T-helper 2 cell (primary cell): ENCODE measurements at places on chromosomes 2 and 18.

DNA sequence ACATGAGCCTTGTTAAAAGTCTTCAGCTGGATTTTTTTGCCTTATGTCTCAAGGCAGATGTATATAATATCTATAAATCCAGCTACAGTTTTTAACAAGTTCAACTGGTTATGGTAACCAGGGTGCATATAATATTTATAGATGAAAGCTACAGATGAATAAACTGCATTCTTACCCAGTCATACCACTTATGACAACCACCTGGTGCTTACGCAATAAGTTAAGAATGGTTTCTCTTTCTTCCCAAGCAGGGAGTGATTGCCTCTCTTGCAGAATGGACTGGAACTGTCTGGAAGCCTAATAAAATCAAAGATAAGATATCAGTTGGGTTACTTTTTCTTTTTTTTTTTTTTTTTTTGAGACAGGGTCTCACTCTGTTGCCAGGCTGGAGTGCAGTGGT is 19.6 kb downstream of the DHX57 start:
- DNase-seq: no peak

GRCh38 chr2:240206630-240207029 is 66.2 kb upstream of the OTOS start:
- no peak for DNase-seq

- DNase-seq: no peak
Measured at GRCh38 chr2:58032016-58032763, 14.4 kb upstream of the VRK2 start.

GRCh38 chr2:66555501-66556324 is 120.8 kb downstream of the MEIS1 start:
- no peak for DNase-seq

DNA sequence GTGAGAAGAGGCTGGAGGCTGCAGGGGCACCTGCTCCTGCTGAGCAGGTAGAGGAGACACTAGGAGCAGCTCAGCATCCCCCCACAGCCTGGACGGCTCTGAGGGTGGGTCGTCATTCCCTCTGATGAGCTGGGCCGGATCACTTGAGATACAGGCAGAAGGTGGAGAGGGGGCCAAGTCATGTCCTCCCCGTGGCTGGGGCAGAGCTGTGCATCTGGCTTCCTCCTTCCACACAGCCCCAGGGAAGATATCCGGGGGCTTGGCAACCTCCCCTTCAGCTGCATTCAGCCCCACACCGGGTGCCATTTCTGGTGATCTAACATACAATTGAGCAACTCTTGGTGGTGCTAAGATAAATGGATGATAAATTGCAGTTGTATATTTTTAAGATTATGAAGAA is 236.9 kb downstream of the LDLRAD4 start:
- DNase-seq: no peak

GRCh38 chr2:151840216-151841046 is 12.2 kb upstream of the ARL5A start:
- peak; percentile 11 for DNase-seq

DNA sequence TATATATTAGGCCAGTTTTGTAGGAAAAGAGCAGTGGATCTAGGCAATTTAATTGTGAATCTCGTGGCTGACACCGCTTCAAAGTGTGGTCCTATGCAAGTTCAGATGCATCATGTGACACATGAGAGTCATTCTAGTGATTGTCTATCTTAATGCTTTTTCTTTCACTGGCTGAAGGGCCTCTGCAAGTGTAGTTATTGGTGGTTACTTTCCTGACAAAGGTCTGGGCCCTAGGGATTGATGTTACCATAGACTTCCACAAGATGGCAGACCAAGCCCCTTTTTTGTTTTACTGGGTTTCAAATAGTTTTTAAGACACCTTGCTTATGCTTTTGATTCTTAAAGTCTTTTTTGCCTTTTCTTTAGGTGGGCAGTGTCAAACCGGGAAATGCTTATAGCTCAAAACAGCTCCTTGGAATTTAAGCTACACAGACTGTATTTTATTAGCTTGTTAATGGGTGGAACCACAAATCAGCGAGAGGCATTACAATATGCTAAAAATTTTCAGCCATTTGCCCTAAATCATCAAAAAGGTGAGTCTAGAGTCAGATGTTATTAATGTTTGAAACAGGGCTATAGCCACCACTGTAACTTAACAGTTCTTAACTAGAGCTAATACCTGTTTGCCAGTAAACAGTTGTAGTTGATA is 25.9 kb downstream of the CD8A start:
- peak; percentile 60 for DNase-seq

DNA sequence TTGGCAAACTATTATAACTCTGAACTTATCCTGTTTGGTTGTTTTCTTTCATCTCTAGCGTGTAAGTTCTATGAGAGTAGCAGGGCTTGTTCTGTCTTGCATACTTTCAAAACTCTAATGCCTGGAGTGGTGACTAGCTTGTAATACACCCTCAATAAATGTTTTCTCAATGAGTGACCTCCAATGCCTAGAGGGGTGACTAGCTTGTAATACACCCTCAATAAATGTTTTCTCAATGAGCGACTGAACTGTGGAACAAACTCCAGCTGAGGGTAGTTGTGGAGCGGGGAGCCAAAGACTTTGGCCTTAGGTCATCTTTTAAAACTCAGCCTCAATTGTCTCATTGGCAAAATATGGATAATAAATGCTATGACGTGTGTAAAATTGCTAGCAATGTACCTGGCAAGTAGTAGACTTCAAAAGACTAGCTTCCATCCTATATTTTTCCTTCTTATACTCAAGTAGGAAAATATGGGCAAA is 1.8 kb downstream of the GPD2 start:
- DNase-seq: no peak

- no peak for DNase-seq
Measured at GRCh38 chr18:7601936-7602335, 34.8 kb downstream of the PTPRM start.

DNA sequence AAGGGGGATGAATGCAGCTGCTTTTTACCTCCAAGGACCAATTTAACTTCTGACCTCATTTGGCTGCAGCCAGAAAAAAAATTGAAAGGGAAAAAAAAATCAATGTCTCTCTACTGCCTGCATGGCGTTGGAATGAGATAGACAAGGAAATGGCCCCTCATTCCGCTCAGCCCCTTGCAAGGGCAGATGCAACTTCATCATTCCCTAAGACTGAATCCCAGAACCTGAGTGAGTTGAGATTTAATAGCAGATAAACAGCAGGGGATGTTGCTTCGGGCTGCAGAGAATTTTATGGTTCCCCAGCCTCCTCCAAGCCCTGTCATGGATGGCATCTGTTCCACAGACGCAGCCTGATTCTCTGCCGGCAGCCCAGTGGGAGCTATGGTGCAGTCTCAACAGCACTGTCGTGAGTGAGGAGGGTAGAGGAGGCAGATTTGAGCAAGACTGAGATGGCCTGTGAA is 49.0 kb downstream of the CAPN13 start:
- DNase-seq: no peak

- DNase-seq: no peak
Measured at GRCh38 chr2:237475704-237476141, 11.3 kb upstream of the MLPH start.

GRCh38 chr18:48007955-48008701 is 77.7 kb upstream of the SMAD2 start:
- DNase-seq: peak; percentile 22

- DNase-seq: no peak
Measured at GRCh38 chr18:28167835-28168349, 9.0 kb downstream of the CDH2 start.

DNA sequence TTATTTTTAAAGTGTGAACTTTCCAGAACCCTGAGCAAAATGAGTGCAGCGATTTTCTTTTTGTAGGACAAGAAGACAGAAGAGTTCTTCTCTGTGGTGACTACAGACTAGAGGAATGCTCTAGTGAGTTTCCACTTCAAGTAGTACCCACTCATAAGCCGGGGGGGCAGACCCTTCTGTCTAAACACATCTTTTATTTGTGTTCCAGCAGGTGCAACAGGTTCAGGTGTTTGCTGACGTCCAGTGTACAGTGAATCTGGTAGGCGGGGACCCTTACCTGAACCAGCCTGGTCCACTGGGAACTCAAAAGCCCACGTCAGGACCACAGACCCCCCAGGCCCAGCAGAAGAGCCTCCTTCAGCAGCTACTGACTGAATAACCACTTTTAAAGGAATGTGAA is 25.2 kb downstream of the PTRHD1 start:
- DNase-seq: no peak

DNA sequence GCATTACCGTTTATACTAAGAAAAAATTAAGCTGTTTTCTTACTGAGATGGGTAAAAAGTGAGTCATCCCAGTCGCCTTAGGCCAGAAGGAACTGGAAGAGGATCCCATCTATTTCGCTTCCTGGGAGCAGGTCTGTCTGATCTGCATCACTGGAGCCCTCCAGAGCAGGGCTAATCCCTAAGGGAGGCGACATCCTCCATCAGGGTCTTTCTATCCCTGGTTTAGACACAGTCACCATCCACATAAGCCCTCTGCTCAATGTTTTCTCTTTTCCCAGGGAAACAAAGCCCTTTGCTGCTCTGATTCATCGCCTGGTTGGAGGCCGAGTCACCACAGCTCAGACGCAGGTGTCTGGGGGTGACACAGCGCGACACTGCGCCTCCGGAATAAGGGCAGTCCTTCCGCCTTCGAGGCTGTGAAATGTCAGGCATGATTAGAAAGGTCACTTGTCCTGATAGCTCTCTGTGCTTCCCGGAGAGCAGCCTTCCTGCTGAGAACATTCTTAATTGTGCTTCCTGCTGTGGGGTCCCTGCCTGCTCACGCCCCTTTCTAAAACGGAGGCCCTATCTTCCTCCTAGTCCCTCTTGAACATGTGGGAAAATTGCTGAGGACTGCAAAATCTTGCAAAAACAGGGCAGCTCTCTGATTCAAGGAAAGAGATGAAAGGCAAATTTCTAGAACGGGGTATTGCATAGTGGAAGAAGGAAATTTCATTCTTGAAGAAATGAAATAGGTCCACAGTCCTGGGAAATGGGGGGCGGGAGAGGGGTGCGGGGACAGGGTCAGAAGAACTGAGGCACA is 56.3 kb downstream of the MARCHF4 start:
- DNase-seq: no peak

GRCh38 chr2:135422898-135423297 is 108.1 kb downstream of the ZRANB3 start:
- DNase-seq: no peak

- DNase-seq: no peak
Measured at GRCh38 chr2:30398084-30398873, 48.8 kb upstream of the LCLAT1 start.

GRCh38 chr18:37551846-37552245 is 13.8 kb downstream of the CELF4 start:
- no peak for DNase-seq

GRCh38 chr18:11309172-11309571 is 159.8 kb upstream of the PIEZO2 start:
- no peak for DNase-seq

DNA sequence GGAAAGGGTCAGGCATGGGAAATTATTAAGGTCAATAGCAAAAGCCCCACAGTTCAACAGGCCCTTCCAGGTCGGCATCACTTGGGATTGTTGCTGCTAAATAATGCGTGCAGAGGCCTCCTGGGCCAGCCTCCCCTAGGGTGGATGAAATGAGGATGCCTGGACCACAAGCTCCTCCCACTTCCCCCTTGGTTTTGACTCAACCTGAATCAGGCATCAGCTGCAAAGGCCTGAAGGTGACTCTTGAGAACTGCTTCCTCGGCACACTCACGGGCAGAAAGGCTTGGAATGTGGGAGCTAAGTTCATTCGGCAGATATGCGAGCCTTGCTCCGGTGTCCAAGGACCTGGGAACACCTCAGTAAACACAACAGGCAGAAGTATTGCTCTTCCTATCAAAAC is 69.3 kb downstream of the MBP start:
- peak; percentile 97 for DNase-seq

- DNase-seq: no peak
Measured at GRCh38 chr2:174984561-174984960, 20.6 kb downstream of the CHN1 start.

GRCh38 chr18:26034850-26035497 is 55.4 kb downstream of the SS18 start:
- no peak for DNase-seq

GRCh38 chr2:235066490-235066889 is 114.7 kb downstream of the SH3BP4 start:
- no peak for DNase-seq

GRCh38 chr2:9244985-9245544 is 38.5 kb downstream of the ASAP2 start:
- DNase-seq: no peak

DNA sequence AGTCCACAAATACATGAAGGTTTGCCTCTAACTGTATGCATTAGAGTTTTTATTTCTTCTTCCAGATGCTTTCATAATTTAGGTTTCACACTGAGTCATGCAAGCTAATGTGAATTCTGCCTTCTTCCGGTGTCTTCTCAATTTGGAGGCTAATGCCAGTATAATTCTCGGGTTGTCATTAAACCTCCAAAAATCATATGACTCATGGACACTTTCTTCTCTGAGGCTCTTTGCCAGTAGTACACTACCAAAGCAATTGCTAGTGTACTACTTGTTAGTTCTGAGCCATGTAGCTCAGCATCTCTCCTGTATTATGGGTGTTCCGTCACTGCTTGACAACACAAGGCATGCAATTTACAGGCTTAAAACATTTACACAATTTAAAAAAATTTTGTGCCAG is 137.1 kb downstream of the VWC2L start:
- DNase-seq: no peak

DNA sequence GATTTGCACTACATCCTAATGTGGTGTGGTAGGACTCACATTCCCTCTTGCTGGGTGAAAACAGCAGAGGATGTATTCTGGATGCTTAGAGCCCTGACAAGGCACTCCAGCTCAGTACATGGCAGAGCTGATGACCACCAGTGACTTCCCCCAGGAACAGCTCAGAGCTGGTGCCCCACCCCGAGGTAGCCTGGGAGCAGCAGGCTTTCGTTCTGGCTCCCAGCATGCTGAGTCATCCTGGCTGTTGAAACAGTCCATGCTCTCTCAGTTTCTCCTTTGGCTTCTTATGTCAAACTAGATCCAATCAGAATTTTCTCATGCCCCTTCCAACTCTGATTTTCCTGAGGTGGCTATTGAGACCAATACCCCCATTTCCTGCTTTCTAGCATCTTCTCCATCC is 438.2 kb downstream of the NBAS start:
- DNase-seq: no peak

GRCh38 chr2:138249207-138249606 is 252.4 kb upstream of the SPOPL start:
- DNase-seq: no peak

GRCh38 chr2:7513834-7514233 is 596.6 kb downstream of the RNF144A start:
- DNase-seq: no peak

DNA sequence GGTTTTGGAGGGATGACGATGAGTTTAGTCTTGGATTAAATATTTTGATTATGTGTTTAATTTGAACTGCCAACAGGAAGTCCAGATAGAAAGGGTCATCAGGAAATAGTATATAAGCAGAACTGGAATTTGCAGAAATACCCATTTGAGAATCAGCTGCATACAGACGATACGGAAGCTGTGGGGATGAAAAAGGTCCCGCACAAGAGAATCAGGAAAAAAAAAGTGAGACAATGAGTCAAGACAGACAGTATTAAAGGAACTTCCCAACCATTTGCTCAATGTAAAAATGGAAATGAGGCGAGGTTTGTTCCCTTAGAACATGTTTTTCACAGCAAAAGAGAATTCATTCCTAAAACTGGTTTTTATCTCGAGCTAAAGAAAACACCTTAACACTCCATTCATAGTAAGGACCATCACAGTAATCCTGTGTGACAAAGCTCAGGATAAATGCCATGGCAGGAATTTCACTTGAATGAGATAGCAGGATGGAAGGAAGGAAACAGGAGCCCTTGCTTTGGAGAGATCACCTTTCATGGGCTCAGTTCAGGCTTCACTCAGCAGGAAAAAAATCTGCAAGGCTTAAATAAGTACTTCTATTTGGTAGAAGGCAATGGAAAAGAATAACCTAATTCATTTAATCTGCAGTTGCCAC is 29.3 kb downstream of the BCL2 start:
- DNase-seq: no peak
